ENCODE measurements at places on chromosomes 11 and 22.

- no peak for DNase-seq
These were observed 47.7 kb upstream of the NFRKB start for GRCh38 chr11:129943036-129943435.

GRCh38 chr22:46976143-46976542 is 213.7 kb downstream of the TBC1D22A start:
- DNase-seq, result no peak

GRCh38 chr11:12210200-12210599 is 99.8 kb downstream of the MICAL2 start:
- DNase-seq, result no peak

- no peak for DNase-seq
These were observed 35.6 kb upstream of the TH start for GRCh38 chr11:2207212-2207611.

DNA sequence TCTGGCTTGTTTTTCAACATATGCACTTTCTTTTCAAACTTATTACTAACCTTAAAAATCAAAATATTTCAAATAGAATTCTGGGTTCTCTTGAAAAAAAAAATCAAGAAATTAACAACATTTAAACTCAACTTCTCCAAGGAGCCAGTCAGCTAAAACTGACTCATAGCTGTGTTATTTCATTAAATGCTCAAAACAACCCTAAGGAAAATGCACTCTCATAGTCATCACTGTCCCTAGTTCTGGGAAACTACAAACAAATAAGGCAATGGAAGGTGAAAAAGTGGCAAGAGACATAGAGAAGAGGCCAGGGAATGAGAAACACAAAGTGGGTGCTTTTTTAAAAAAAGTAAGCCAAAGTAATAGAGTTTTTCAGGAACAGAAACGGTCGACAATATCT is 4.1 kb upstream of the ARHGAP20 start:
- DNase-seq, result no peak

DNA sequence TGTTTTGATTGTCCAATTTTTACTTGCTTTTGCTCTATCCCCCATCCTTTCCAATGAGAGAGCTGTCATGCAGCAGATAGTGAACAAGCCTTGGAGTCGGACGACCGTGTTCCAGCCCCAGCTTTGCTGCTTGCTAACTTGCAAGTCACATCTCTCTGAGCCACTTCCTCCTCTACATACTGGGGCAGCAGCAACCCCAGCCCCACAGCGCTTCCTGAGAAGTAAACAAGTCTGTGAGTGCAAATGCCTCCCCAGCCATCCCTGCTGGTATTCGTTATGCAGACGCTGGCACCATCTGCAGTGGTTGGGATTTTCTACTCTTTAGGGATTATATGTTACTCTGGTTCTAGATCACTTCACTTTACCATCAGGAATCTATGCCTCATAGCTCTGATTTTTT is 35.0 kb downstream of the TPBGL start:
- no peak for DNase-seq

GRCh38 chr11:135073381-135073780 is 661.3 kb upstream of the B3GAT1 start:
- DNase-seq, result no peak

GRCh38 chr11:3894128-3894731 is 38.8 kb downstream of the STIM1 start:
- no peak for DNase-seq

DNA sequence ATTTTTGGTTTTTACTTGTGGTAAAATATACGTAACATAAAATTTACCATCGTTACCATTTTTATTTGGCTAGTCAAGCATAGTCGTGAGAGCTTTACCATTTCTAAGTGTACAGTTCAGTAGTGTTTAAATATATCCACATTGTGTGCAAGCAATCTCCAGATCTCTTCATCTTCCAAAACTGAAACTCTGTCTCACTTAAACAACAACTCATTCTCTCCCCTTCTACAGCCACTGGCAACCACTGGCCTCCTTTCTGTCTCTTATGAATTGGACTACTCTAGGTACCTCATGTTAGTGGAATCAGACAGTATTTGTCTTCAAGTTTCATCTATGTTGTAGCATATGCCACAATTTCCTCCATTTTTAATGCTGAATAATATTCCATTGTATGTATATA is 37.4 kb downstream of the SMC1B start:
- no peak for DNase-seq

DNA sequence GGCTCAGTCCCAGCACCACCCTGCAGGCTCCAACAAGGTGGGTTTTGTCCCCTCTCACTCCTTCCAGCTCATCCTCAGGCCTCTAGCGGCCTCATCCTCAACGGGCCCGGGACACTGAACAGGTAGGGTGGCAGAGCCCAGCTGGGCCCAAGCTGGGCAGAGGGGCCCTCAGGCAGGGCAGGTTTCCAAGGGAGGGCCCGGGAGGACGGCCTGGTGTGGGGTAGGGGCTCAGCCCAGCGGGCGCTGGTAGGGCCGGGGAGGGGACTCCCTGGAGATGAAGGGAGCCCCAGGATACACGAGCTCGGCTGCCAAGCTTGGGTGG is 2.5 kb upstream of the IFITM10 start:
- DNase-seq, result no peak

GRCh38 chr11:108853864-108854263 is 189.0 kb downstream of the DDX10 start:
- DNase-seq, result no peak

DNA sequence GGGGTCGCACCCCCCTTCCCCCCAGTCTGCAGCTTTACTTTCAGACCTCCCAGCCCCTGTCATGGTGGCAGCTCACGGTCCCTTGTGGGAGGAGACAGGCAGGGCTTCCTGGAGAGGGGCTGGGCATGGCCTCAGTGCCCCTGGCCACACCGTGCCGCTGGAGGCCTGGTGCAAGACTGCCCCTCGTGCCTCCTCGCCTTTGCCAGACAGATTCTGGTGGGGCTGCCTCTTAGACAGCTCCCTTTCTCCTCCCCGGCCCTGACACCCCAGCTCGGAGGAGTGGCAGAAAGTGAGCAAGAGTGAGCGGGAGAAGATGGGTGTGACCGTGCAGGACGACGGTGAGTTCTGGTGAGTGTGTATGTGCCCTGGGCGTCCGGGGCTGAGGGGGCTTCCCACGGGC is 12.1 kb upstream of the MYO7A start:
- no peak for DNase-seq

GRCh38 chr11:23232652-23233051 is 372.4 kb upstream of the CCDC179 start:
- no peak for DNase-seq

DNA sequence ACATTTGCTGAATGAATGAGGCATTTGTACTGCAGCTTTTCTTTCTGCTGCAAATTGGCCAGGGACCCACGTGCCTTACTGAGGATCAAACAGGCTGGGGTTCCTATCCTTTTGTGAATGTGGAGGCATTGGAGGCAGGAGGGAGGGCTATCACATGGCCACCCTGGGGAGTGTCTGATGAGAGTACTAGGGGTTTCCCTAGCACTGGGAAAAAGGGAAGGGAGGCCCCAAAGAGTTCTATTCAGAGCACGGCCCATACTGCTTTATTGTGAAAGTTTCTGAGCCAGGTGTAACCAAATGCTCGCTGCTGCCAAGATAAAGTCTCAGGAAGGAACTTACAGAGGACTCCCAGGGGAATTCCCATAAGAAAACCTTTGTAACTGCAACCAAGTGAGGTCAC is 78.4 kb upstream of the ANO1 start:
- no peak for DNase-seq
